ENCODE measurements at places on chromosomes 6 and 20. TPM values are rescaled to one million over a fixed set of nuclear protein-coding genes. Genes with fewer than 3 reads are reported as not detected.
A peak's percentile ranks its signal among the peaks of the same experiment; 100 is the strongest.

GRCh38 chr6:41039060-41039998 is at the start of gene UNC5CL:
TSS of gene UNC5CL (minus strand) at chr6:41039221. CDS start at chr6:41035074, 4,147 bp downstream.
- DNase-seq: peak; percentile 36
- no peak within 1 kb of the TSS for H3K4me3 ChIP-seq
- no peaks in the 10 kb centered on the region for H3K36me3 ChIP-seq
- H3K27ac ChIP-seq: no peak within 1 kb of the TSS
- H3K4me1 ChIP-seq: no peaks in the 10 kb centered on the region
- H3K27me3 ChIP-seq: no peaks in the 10 kb centered on the region

DNA sequence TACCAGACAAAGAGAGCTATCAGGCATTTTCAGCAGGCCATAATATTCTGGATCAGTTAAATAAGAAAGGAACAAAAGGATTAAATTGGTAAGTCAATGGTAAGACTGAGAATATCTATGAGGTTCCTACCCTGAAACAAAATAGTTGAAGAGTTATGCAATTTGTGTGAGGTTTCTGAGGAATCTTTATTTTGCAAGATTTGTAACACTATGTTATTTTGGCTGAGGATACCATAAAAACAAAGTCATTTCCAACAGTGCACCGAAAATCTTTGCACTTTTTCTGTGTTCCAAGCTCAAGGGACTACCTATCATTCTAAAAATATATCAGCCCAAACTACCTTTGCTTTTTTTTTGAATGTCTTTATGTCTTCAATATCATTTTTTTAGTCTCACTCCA is 383.3 kb upstream of the CITED2 start:
- no peak for DNase-seq
- H3K36me3 ChIP-seq: no peaks in the 10 kb centered on the region
- H3K4me1 ChIP-seq: no peaks in the 10 kb centered on the region
- H3K27ac ChIP-seq: no peak overlapping the region
- H3K4me3 ChIP-seq: no peak overlapping the region

DNA sequence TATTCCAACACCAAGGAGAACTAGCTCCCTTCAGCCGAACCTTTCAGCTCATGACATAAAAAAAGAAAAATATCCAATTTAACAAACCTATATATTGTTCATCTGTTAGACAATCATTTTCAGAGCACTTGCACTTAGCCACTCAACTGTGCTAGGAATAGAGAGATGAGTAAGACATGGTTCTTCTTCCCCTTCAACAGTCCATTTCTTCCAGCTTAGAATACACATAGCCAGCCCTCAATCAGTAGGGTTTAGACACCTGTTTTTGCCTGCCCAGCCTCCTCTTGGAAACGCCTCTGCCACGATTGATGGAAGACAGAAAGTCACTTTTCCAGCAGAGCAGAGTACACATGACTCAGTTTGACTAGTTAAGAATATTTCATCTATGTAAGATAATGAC is 21.8 kb downstream of the ADNP start:
- H3K36me3 ChIP-seq: no peaks in the 10 kb centered on the region
- no peaks in the 10 kb centered on the region for H3K27me3 ChIP-seq
- peaks cover 16% of the 10 kb centered on the region for H3K4me1 ChIP-seq
- no peak overlapping the region for H3K27ac ChIP-seq

GRCh38 chr6:167401525-167402194 is 76.8 kb downstream of the TTLL2 start:
- H3K36me3 ChIP-seq: no peaks in the 10 kb centered on the region
- no peaks in the 10 kb centered on the region for H3K27me3 ChIP-seq
- H3K4me1 ChIP-seq: no peaks in the 10 kb centered on the region
- H3K4me3 ChIP-seq: no peak overlapping the region
- DNase-seq: no peak
- H3K27ac ChIP-seq: no peak overlapping the region

GRCh38 chr6:11975353-11975977 is 36.6 kb upstream of the HIVEP1 start:
- no peak overlapping the region for H3K27ac ChIP-seq
- H3K4me1 ChIP-seq: no peaks in the 10 kb centered on the region
- no peak for DNase-seq
- no peak overlapping the region for H3K4me3 ChIP-seq

GRCh38 chr20:13736436-13737191 is 48.1 kb downstream of the ESF1 start:
- no peak for DNase-seq
- H3K4me1 ChIP-seq: no peaks in the 10 kb centered on the region
- no peak overlapping the region for H3K4me3 ChIP-seq
- no peaks in the 10 kb centered on the region for H3K36me3 ChIP-seq
- no peaks in the 10 kb centered on the region for H3K27me3 ChIP-seq
- H3K27ac ChIP-seq: no peak overlapping the region

DNA sequence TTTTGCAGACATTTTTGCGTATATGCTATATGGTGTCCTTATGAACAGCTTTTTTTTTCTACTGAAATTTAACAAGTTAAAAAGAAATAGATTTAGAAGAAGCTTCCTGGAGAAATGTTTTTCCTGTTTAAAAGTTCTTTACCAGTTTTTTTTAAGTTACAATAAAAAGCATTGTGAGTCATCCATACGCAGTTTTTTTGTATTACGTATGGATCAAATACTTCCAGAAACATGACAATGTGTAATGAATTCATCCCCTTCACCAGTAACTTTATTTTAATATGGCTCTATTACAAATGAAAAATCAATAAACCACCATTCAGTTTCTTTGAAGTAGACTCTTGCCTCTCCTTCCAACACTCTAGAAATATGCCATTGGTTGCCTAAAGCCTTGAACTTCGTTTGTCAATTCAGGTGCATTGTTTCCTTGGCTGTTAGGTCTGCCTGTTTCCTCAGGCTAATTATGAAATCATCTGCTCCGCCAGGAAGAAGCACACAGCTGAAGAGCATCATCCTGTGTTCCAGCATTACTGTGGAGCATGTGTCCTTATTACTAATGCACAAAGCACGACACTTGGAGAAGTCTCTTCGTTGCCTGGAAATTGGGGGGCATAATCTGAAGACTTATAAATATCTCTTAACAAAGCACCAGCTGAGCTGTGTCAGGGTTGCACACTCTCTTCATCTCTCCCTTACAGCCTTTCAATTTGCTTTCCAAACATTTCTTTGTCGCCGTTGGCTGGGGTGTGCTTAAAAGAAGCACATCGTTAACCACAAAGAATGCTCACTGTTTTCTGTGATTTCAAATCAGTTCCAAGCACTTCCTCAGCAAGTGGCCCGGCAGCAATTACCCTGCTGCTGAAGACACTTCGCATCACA is 9.6 kb downstream of the MOXD1 start:
- no peak overlapping the region for H3K4me3 ChIP-seq
- no peaks in the 10 kb centered on the region for H3K4me1 ChIP-seq
- no peaks in the 10 kb centered on the region for H3K27me3 ChIP-seq
- no peak for DNase-seq
- no peaks in the 10 kb centered on the region for H3K36me3 ChIP-seq

GRCh38 chr6:29451471-29452193 is 5.2 kb downstream of the OR11A1 start:
- no peaks in the 10 kb centered on the region for H3K36me3 ChIP-seq
- no peak for DNase-seq
- no peak overlapping the region for H3K4me3 ChIP-seq
- peaks cover 6% of the 10 kb centered on the region for H3K27me3 ChIP-seq
- no peaks in the 10 kb centered on the region for H3K4me1 ChIP-seq

DNA sequence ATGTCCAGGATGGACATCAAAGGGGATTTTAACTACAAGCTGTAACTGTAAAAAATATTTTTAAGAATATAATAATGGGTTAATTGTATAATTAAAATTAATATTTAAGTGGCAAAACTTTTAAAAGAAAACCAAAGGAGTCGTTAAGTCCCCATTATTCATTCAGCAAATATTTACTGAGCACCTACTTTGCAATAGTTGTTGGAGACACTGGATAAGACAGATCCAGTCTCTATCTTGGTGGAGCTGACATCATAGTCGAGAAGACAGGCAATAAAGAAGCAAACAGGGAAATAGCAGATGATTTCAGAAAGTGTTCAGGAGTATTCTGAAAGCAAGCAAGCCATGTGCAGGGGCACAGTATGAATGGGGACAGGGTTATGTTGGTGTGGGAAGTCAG is 137.0 kb downstream of the CEBPB start:
- H3K27ac ChIP-seq: no peak overlapping the region
- no peaks in the 10 kb centered on the region for H3K4me1 ChIP-seq
- no peak overlapping the region for H3K4me3 ChIP-seq

The POM121L2 gene
- not detected for total RNA-seq

The CYP24A1 gene
- not detected for total RNA-seq

- no peaks in the 10 kb centered on the region for H3K27me3 ChIP-seq
- H3K36me3 ChIP-seq: peaks cover 46% of the 10 kb centered on the region
- no peaks in the 10 kb centered on the region for H3K4me1 ChIP-seq
- DNase-seq: no peak
- no peak overlapping the region for H3K4me3 ChIP-seq
These were observed 43.9 kb downstream of the PIGU start for GRCh38 chr20:34632870-34633452.

DNA sequence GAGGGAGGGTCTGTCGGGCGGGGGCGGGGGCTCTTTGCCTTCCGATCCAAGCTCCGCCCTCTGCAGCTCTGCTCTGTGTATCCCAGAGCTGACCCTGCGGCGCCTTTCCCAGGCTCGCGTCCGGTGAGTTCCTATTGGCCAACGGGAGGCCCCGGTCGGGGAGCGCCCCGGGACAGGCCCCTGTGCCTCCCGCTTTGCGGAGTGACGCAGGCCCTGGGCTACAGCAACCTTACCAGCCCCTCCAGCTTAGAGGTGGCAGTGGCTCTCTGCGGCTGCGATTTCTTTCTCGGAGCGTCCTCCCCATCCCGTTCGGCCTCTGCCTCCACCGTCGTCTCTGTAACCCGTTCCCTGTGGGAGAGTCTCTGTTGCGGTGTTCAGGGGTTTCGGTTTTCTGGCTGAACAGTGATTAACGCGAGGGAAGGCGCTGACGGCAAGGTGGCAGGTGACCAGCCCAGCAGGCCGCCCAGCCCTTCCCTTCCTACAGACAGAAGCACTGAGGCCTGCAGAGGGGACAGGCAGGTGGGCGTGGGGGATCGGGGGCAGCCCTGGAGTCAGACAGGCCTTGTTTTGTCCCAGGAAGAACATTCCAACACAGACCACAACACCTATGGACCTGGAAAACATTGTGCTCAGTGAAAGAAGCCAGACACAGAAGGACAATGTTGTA is 18.1 kb upstream of the CEBPB start:
- no peak overlapping the region for H3K27ac ChIP-seq
- no peak overlapping the region for H3K4me3 ChIP-seq
- no peak for DNase-seq
- H3K4me1 ChIP-seq: no peaks in the 10 kb centered on the region
- no peaks in the 10 kb centered on the region for H3K36me3 ChIP-seq

DNA sequence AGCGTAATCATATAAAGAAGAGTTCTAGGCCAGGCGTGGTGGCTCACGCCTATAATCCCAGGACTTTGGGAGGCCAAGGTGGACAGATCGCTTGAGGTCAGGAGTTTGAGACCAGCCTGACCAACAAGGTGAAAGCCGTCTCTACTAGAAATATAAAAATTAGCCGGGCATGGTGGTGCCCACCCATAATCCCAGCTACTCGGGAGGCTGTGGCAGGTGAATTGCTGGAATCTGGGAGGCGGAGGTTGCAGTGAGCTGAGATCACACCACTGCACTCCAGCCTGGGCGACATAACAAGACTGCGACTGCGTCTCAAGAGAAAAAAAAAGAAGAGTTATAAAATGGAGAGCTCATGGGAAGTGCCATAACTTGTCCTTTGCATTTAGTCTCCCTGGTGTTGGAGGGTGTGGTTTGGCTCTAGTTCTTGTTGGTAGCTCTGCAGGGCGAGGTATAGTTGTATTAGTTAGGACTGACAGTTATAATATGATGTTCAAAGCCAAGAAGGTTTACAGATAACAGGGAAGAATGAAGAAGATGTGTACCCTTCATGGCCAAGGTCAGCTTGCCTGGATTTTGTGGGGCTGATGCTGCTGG is 54.8 kb downstream of the UTRN start:
- H3K27ac ChIP-seq: no peak overlapping the region
- no peaks in the 10 kb centered on the region for H3K27me3 ChIP-seq
- DNase-seq: no peak
- no peaks in the 10 kb centered on the region for H3K36me3 ChIP-seq

DNA sequence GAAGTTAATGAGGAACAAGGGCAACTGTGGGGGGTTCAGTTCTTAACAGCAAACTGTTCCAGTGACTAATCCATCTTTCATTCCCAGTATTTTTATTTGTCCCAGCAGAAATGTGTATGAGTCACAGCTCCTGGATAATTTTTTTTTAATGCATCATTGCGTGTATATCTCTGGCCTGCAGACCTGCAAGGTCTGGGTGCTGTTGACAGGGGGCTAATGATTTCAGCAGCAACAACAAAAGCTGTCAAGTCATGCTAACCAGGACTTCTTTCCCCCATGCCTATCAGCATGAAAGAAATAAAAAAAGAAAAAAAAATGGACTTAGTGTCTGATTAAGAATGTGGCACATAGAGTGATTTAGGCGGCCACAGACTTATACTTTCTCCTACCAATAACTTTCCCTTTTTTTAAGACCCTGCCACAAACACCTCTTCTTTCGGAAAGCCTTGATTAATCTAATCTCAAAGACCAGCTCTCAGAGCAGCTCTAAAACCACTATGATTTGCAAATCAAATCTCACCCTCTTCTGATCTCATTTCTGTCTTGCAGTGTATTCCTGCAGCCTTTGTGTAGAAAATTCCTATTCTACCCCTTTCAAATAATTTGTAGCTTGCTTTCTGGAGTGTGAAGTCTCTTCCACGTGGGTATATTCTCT is 14.2 kb upstream of the PREX1 start:
- H3K27ac ChIP-seq: no peak overlapping the region
- H3K27me3 ChIP-seq: no peaks in the 10 kb centered on the region
- no peak overlapping the region for H3K4me3 ChIP-seq
- H3K36me3 ChIP-seq: no peaks in the 10 kb centered on the region
- DNase-seq: no peak

DNA sequence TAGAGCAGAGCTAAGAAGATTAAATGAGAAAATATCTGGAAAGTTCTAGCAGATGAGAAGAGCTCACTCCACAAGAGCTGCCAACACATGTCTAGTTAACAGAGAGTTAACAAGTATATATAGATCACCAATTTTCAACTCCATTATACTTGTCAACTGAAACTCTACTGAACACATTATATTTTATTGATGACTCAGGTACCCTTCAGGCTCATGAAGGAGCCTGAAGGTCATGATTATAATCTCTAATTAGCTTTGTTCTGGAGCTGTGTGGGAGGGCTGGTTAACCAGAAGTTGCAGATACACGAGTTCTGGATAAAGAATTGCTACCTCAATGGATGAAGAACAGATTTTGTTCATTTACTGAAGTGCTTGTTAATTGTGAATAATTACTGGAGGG is 42.1 kb upstream of the PTPRT start:
- H3K4me3 ChIP-seq: no peak overlapping the region
- no peak overlapping the region for H3K27ac ChIP-seq
- H3K36me3 ChIP-seq: no peaks in the 10 kb centered on the region
- no peaks in the 10 kb centered on the region for H3K4me1 ChIP-seq
- DNase-seq: no peak

Measured in naive thymus-derived CD4-positive, alpha-beta T cell (primary cell).